ENCODE measurements at places on chromosomes 7 and 10.
A peak's percentile ranks its signal among the peaks of the same experiment; 100 is the strongest.

DNA sequence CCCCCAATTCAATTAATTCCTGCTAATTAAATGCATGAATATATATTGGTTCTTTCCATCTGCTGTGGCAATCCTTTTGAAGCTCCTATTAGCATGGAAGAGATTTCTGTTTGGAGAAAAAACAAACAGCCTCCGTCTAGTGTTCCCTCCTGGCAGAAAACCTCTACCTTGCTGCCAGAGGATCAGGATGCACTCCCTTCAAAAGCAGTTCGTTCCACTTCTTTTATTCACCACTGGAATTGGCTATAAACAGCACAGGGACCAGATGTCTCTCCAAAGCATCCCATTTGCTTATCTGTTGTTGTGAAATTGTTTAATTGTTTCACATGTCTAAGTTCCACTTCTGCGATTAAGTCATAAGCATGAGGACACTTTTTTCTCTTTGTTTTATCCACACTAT lies 77.8 kb upstream of the PTN start:
- DNase-seq, result no peak

GRCh38 chr7:69906283-69906995 lies 308.2 kb downstream of the AUTS2 start:
- DNase-seq, result peak; percentile 26

DNA sequence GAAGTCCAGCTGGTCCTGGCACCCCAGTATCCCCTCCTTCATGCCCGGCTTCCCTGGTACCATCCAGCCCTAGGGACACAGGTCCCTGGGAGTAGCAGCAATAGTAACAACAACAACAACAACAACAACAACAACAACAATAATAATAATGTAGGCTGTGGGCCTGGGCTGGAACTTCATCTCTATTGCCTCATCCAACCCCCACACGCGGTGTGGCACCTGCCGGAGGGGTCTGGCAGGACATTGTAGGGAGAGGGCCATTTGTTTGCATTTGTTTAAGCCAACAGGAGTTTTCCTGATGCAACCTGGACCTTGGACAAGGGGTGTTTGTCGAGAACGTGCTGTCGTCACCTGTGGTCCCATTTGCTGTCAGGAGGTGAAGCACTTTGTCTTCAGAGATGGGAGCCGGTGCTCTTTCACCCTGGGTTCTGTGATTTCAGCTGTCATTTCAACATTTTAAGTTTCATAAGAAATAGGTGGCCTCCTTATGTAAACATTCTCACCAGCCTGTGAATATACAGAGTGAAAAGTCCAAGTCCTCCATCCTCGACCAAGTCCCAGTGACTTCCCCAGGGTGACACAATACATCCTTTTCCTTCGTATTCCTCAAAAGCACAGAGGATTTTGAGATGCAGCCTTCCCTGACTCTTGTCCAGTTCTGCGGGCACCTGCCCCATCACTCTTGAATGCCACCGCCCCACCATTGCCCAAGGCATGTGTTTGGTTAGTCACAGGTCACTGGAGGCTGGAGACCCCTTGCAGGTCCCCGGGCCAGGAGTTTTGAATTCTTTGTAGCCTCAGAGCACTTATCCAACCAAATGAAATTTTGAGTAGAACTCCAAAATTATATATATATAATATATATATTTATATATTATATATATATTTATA lies 9.2 kb downstream of the LHPP start:
- no peak for DNase-seq

GRCh38 chr10:69091143-69091651 lies 3.3 kb downstream of the SRGN start:
- DNase-seq, result no peak

- no peak for DNase-seq
Measured at GRCh38 chr7:55423277-55423711, 58.2 kb downstream of the LANCL2 start.

- no peak for DNase-seq
Measured at GRCh38 chr7:74010407-74010806, 17.6 kb upstream of the ELN start.

DNA sequence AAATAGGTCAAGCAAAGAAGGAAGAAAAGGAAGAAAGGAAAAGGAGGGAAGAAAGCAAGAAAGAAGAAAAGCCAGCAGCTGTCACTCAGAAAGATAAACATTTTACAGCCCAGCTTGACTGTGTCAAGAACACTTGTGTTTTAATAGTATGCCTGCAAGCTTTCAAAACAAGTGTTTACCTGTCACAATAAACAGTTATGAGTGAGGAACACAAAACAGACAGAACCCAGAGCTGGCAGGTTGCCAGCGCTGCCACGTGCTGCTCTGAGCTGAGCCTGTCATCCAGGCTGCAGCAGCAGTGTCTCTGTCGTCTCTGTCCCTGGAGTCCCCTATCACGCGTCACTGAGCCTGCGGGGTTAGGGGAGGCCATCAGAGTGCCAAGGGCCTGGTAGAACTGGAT lies 827.6 kb upstream of the AUTS2 start:
- no peak for DNase-seq

DNA sequence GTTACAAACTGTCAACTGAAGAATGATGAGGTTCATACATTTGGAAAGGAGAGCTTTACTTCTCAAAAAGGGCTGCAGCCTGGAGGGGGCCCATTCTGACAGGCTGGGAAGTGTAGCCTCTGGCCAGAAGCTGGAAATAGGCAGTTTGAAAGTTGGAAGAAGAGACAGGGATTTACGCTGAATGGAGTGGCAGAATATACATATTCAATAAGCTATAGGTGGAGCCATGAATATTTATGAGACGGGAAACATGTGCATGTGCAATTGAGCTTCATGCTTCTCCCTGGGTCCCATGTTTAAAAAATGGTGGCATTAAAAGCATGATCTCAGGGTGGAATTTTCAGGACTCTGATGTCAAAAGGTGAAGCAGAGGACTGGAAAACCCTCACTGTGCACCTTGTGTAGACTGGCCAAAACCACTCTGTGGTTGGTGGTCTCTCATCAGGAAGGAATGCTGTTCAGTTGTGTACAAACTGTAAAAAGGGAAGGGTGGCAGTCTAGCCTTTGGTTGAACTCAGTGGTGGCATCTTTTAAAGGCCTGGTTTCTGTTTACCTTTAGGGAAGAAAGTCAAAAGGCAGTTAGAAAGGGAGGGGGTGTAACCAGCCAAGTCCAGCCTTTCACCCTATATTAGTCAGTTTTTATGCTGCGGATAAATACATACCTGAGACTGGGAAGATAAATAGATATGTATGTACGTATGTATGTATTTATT lies 7.2 kb upstream of the ACTR3B start:
- DNase-seq, result no peak

- DNase-seq, result no peak
Measured at GRCh38 chr7:135291809-135292253, 58.2 kb downstream of the STRA8 start.

DNA sequence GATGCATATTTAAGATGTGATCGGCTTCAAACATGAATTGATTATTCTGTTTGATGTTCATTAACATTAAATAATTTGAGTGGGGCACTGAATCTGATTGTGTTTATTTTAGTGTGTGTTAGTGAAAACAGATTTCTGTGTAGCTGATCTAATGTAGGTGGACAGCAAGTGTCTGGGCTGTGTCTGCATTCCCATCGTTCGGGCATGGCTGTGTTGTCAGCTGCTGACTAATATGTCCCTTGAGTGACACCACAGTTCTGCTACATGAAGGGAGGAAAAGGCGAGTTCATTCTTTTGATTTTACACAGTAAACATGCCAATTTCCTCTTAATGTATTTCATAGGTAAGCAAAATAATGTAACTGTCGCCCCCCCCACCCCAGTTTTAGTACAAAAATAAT lies 203.0 kb downstream of the CNTNAP2 start:
- DNase-seq, result no peak

DNA sequence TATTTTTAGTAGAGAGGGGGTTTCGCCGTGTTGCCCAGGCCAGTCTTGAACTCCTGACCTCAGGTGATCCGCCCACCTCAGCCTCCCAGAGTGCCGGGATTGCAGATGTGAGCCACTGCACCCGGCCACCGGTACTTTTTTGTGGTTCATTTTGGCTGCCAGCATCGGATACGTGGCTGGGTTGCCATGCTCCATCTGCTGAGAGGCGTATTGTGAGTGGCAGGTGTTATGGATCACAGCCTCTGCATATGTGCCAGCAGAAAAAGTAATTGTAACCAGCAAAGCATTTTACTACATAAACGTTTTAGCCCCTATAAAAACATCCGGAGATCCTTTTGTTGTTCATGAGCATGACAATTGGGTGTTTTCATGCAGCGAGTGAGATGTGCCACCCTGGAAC lies 7.1 kb downstream of the FOXK1 start:
- peak; percentile 30 for DNase-seq

DNA sequence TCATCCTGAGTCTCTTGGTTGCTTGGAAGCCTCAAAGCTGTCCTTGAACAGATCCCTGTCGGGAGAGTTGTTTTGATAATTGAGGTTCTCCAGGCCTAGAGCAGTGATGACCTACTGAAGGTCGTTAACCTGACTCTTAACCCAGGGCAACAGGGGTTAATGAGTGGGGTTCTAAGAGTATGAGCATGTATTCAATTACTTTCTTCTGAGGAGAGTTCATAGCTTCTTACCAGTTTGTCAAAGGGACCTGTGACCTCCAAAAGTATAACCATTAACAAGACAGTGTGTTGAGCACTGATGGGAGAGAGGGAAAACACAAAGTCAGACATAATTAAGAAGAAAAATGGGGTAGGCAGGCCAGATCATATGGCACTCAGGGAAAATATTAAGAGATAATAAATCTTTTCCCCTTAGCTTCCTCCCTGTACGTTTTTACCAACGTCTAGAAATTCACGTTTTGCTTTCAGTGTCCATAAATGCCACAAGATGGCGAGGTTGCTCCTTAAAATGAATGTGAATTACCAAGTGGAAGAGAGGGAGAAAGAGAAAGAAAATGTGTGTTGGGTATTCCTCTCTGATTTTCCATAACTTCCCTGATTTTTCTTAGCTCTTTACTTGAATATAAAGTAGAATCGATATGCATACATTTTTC lies 97.6 kb downstream of the SUGCT start:
- DNase-seq, result no peak
